Right renal cortex interstitium (tissue), 3 donors: ENCODE measurements at places on chromosomes 13 and 19. TPM values are rescaled to one million over a fixed set of nuclear protein-coding genes. Genes with fewer than 3 reads are reported as not detected.

DNA sequence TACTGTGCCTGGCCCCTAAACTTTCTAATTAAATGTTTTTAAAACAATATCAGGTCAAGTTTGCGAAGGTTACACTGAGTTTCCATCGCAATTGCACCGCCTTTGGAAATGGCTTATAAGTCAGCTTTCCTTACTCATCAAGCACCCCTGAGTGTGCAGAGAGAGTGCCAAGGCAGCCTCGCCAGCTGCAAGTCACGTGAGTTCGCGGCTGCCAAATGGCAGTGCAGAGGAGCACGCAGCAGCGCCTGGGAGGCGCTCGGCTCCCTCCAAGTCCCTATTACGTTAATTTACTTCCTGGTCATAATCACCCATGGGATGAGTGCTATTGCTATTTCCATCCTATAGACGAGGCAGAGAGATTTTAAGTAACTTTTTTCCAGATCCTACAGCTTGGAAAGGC lies 319.6 kb downstream of the TEX29 start:
- no peak for DNase-seq

Gene PCDH17
- 16.2 TPM for polyA plus RNA-seq

Gene C19orf67
- not detected for polyA plus RNA-seq

Gene APOC4
- polyA plus RNA-seq = not detected

Gene MYPOP
- 3.8 TPM for polyA plus RNA-seq

- DNase-seq = no peak
Observed at GRCh38 chr13:67408798-67409197, 178.7 kb upstream of the PCDH9 start.

GRCh38 chr13:67410645-67411044 lies 180.5 kb upstream of the PCDH9 start:
- DNase-seq = no peak

Gene EGLN2
- 63.3 TPM for polyA plus RNA-seq

Gene RNF17
- polyA plus RNA-seq = 0.71 TPM
